ENCODE measurements at places on chromosomes 7 and 10.

DNA sequence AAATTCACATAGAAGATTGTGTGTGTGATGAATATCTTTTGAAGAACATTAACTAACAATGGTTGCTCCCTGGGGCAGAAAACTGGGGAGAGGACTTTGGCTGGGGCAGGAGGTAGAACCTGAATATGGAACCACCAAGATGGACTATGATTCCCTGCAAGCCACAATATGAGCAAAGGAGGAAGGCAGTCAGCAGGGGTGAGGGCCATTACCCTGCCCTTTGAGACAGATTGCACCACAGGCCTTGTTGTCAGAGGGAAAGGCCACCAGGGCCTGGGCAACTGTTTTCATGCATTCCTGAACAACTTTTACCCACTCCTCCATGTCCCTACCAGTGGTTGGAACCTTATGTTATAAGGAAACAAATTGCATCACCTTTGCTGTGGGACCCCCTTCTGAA, 670.1 kb upstream of the POM121L12 start:
- H3K4me3 ChIP-seq = no peak overlapping the region
- H3K27me3 ChIP-seq = no peaks in the 10 kb centered on the region
- DNase-seq = no peak
- H3K36me3 ChIP-seq = no peaks in the 10 kb centered on the region
- H3K4me1 ChIP-seq = no peaks in the 10 kb centered on the region

DNA sequence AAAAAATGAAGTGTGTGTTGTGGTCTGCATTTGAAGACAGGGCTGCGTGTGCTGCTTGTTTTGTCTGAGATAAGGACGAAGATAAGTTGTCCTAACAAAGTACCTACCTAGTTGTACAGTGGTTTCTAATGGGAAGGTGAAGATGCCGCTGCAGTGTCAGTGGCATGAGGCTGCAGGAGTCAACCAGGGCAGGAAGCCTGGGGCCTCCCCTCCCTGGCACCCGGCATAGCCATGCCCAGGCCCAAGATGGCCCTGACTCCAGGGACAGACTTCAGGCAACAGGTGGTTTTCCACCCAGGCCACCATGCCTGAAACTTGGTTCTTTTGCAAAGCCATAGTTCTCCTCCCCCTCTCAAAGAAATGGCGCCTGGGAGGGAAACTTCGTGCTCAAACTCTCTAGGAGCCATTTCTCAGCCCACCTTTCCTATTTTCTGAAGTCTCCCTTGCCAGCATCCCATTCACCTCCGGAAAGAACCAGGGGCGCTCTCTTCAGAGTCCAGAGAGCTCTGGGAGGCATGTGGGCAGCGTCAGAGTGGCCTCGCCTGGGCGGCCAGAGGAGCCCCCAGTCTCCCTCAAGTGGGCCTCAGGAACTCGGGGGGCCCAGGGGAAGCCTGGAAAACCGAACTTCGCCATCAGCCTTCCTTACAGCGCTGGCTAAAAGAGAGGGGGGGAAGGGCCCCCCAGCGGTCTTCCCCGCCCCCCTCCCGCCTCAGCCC, 2.1 kb upstream of the KAT6B start:
- no peaks in the 10 kb centered on the region for H3K36me3 ChIP-seq
- peaks cover 22% of the 10 kb centered on the region for H3K4me1 ChIP-seq
- H3K27me3 ChIP-seq = no peaks in the 10 kb centered on the region

DNA sequence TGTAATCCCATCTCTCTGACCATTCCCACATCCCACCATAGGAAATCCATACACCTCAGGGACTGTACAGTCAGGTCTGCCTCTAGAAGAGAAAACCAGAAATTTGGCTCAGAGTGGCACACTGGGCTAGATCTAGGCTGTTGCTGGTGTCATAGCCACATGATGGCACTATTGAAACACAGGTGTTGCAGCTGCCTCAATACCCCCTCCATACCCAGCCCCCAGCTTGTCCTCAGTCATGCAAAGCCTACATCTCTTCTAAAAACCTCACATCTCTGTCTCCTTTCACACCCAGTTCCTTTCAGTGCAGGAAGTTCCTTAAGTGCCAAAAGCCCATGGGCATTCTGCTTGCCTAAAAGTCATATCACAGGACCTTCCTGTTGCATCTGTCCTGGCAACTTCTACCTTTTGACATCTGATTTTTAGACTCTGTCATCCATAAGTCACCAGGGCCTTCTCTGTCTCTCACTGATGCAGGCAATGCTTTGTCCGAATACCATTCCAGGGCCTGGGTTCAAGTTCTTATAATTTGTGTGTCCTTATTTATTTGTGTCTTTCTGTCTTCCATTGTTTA, 27.0 kb upstream of the HIBADH start:
- H3K4me3 ChIP-seq = no peak overlapping the region
- H3K27ac ChIP-seq = peak overlapping the region; percentile 15
- H3K27me3 ChIP-seq = no peaks in the 10 kb centered on the region
- no peak for DNase-seq
- H3K36me3 ChIP-seq = peaks cover 3% of the 10 kb centered on the region
- H3K4me1 ChIP-seq = peaks cover 10% of the 10 kb centered on the region

DNA sequence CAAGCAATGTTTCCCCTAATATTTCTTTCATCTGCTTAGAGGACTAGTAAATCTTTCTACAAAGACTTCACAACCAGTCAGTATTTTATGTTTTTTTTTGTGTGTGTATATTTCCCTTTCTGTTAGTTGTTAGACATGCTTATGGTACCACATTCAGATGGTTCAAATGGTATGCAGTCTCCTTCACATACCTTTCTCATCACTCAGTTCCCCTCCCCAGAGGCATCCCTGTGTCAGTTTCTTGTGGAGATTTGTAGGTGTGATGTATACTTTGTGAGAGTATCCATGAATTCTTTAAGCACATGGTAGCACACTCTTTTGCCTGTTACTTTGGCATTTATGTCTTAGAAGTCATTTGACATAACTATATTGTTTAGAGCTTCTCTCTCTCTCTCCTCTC, 4.4 kb downstream of the ZNF485 start:
- DNase-seq = no peak
- H3K27me3 ChIP-seq = no peaks in the 10 kb centered on the region

DNA sequence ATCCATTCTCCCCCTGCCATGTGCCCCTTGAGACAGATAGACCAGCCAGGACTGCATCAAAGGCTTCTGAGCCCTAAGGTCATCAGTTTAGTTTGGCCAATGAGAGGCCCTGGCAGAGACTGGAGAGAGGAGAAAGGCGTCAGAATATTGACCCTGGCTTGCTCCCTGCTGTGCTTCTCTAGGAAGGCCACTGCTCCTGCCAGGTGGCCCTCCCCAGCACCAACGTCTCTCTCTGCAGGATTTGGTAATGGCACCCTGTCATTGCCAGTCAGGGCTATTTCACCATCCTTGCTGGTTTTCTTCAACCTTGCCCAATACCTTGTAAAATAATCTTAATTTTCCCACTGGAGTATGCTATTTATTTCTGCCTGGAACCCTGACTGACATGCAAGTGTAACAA, 38.8 kb upstream of the ZRANB1 start:
- DNase-seq = no peak
- peaks cover 13% of the 10 kb centered on the region for H3K27me3 ChIP-seq
- no peaks in the 10 kb centered on the region for H3K36me3 ChIP-seq
- H3K27ac ChIP-seq = no peak overlapping the region

DNA sequence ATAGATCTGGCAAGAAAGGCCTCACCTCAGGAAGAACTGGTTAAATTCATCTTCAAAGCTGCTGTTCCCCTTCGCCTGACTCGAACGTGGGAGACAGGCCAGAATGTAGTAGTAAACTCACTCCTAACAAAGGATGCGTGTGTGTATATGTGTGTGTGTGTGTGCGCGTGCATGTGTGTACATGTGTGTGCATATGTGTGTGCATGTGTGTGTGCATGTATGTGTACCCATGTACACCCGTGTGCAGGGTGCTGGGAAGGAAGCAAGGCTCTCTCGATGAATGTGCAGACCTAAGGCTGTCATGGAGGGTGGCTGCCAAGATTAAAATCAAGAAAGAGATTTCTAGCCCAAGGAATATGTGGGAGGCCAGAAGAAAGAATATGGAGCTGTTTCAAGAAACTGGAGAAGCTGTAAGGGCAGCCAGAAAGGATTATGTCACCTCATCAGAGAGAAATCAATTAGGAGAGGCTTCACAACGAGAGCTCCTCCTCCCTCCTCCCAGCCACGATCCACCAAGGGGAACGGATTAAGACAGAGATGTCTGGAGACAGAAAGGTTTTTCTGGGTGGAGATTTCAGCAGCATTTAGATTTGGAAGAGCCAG, 34.0 kb upstream of the LBX1 start:
- peaks cover under 1% of the 10 kb centered on the region for H3K36me3 ChIP-seq
- no peaks in the 10 kb centered on the region for H3K4me1 ChIP-seq
- H3K27me3 ChIP-seq = peaks cover 15% of the 10 kb centered on the region
- H3K4me3 ChIP-seq = no peak overlapping the region
- no peak for DNase-seq
- no peak overlapping the region for H3K27ac ChIP-seq

DNA sequence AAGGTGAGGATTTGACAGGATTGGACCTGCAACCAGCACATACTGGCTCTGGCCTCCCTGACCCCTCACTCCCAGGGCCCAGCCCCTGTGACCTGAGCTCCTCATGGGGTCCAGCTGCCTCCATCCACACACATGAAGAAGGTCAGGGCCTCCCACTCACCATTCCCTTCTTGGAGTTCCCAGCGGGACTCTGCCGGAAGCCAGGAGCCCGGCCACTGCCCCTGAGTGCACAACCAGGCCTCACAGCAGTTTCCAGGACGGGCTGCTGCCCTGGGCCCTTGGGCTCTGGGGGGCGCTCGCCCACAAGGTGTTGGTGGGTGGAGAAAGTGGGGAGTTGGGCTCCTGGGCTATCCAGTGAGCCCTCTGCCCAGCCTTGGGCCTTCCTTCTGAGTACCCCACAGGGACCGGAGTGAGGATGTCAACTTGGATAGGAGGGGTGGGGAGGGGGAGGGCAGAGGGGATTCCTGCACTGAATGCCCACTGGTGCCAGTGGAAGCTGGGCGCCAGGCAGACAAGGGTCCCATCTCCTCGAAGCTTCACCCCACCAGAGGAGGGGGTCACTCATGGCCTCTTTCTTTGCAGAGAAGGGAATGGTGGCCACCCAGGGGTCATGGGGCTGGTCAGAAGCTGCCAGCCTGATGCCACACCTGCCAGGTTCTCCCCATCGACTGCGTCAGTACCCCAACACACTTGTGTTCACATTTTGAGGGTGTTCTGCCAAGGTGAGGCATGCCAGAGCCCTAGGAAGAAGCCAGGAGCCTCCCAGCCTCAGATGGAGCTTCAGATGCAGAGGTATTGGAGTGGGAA, 115.3 kb downstream of the PTPN20 start:
- no peak for DNase-seq
- no peaks in the 10 kb centered on the region for H3K36me3 ChIP-seq
- peaks cover 6% of the 10 kb centered on the region for H3K27me3 ChIP-seq
- H3K27ac ChIP-seq = no peak overlapping the region
- H3K4me3 ChIP-seq = no peak overlapping the region

GRCh38 chr7:31310321-31310935, 30.1 kb downstream of the NEUROD6 start:
- H3K27me3 ChIP-seq = no peaks in the 10 kb centered on the region
- no peaks in the 10 kb centered on the region for H3K4me1 ChIP-seq
- H3K36me3 ChIP-seq = no peaks in the 10 kb centered on the region
- H3K4me3 ChIP-seq = no peak overlapping the region
- DNase-seq = no peak
- H3K27ac ChIP-seq = no peak overlapping the region

DNA sequence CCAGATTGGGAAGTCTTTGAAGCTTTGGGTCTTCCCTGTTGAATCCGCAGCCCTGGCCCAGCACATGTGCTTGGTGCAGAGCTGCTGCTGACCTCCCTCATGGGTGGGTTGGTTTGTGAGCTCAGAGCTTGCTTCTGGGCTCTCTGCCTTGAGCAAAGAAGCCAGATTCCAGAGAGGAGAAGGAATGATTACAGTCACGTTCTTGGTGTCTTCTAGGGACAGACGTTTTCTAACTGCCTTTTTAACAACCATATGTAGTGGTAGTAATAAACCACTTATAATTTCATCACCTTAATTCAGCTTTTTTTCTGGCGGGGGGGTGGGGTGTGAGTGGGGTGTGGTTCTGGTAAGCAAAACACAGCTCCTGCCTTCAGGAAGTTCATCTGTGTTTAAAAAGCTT, 39.5 kb downstream of the LRMDA start:
- DNase-seq = no peak
- H3K4me1 ChIP-seq = no peaks in the 10 kb centered on the region
- no peak overlapping the region for H3K4me3 ChIP-seq

DNA sequence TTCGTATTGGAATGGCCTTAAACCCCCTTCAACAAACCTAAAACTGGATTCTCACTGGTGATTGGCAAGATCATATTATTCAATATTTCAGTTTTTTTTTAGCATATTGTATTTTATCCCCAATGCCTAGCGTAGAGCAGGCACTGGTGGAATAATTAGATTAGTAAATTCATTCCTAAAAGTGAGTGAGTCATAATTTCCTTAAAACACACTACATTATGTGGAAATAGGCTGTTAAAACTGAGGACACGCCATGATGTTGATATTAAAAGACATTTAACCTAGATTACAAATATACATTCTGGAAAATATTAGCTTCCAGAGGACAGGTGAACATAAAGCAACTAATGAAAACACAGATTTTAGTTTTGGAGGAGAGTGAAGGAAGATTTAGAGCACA, 463.9 kb downstream of the PARD3 start:
- no peaks in the 10 kb centered on the region for H3K4me1 ChIP-seq
- no peak overlapping the region for H3K27ac ChIP-seq
- no peak for DNase-seq
- H3K4me3 ChIP-seq = no peak overlapping the region
- H3K27me3 ChIP-seq = no peaks in the 10 kb centered on the region

GRCh38 chr10:73967022-73967429, 30.9 kb upstream of the VCL start:
- H3K36me3 ChIP-seq = no peaks in the 10 kb centered on the region
- DNase-seq = no peak
- no peak overlapping the region for H3K27ac ChIP-seq
- H3K4me3 ChIP-seq = no peak overlapping the region
- no peaks in the 10 kb centered on the region for H3K4me1 ChIP-seq
- no peaks in the 10 kb centered on the region for H3K27me3 ChIP-seq

GRCh38 chr7:132932296-132933071, 149.4 kb downstream of the CHCHD3 start:
- H3K27me3 ChIP-seq = no peaks in the 10 kb centered on the region
- H3K4me1 ChIP-seq = peaks cover 9% of the 10 kb centered on the region
- no peak for DNase-seq
- H3K27ac ChIP-seq = peak overlapping the region; percentile 3
- peaks cover 19% of the 10 kb centered on the region for H3K36me3 ChIP-seq

GRCh38 chr7:135459951-135460567, 49.8 kb downstream of the CNOT4 start:
- DNase-seq = no peak
- H3K36me3 ChIP-seq = peaks cover 12% of the 10 kb centered on the region
- H3K4me3 ChIP-seq = no peak overlapping the region
- H3K27me3 ChIP-seq = no peaks in the 10 kb centered on the region
- peak overlapping the region; percentile 31 for H3K27ac ChIP-seq

- no peaks in the 10 kb centered on the region for H3K4me1 ChIP-seq
- DNase-seq = no peak
- H3K4me3 ChIP-seq = no peak overlapping the region
- H3K27me3 ChIP-seq = no peaks in the 10 kb centered on the region
- no peak overlapping the region for H3K27ac ChIP-seq
These were observed 259.7 kb downstream of the CALN1 start for GRCh38 chr7:72152161-72153131.

GRCh38 chr10:104232613-104233102, 494 bp upstream of the CFAP43 start:
- peaks cover 23% of the 10 kb centered on the region for H3K27me3 ChIP-seq
- H3K27ac ChIP-seq = peak overlapping the region; percentile 98
- H3K4me3 ChIP-seq = peak overlapping the region; percentile 96
- peaks cover 9% of the 10 kb centered on the region for H3K4me1 ChIP-seq
- H3K36me3 ChIP-seq = peaks cover 4% of the 10 kb centered on the region
- DNase-seq = no peak
